ENCODE measurements at places on chromosomes 1 and 21.
A peak's percentile ranks its signal among the peaks of the same experiment; 100 is the strongest.

DNA sequence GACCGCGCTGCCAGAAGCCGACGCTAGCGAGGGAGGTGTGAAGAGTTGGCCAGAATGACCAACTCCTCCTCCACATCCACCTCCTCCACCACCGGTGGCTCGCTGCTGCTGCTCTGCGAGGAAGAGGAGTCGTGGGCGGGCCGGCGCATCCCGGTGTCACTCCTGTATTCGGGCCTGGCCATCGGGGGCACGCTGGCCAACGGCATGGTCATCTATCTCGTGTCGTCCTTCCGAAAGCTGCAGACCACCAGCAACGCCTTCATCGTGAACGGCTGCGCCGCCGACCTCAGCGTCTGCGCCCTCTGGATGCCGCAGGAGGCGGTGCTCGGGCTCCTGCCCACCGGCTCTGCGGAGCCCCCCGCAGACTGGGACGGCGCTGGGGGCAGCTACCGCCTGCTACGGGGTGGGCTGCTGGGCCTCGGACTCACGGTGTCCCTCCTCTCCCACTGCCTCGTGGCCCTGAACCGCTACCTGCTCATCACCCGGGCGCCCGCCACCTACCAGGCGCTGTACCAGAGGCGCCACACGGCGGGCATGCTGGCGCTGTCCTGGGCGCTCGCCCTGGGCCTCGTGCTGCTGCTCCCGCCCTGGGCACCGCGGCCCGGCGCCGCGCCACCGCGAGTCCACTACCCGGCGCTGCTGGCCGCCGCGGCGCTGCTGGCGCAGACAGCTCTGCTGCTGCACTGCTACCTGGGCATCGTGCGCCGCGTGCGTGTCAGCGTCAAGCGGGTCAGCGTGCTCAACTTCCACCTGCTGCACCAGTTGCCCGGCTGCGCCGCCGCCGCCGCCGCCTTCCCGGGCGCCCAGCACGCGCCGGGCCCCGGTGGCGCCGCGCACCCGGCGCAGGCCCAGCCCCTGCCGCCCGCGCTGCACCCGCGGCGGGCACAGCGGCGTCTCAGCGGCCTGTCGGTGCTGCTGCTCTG lies 1.2 kb downstream of the GPR88 start:
- peak; percentile 72 for DNase-seq

DNA sequence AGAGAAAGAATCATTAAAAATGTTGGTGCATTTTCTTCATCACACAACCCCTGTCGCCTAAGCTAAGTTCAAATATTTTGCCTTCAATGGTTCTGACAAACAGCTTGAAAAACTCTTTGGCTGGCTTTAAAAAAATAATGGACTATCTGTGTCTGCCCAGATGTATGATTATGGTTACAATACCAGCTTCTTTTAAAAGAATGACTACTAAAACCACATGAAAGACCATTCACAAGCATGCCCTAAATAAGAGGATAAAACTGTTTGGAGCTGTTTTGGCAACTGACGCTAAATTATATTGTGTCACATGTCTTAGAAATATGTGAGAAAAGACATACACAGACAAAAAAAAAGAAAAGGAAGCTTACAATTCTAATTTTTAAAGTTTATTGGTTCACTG lies 23.7 kb upstream of the PLPPR4 start:
- DNase-seq = no peak

GRCh38 chr1:191575746-191576145 lies 582.5 kb upstream of the RGS18 start:
- DNase-seq = no peak

DNA sequence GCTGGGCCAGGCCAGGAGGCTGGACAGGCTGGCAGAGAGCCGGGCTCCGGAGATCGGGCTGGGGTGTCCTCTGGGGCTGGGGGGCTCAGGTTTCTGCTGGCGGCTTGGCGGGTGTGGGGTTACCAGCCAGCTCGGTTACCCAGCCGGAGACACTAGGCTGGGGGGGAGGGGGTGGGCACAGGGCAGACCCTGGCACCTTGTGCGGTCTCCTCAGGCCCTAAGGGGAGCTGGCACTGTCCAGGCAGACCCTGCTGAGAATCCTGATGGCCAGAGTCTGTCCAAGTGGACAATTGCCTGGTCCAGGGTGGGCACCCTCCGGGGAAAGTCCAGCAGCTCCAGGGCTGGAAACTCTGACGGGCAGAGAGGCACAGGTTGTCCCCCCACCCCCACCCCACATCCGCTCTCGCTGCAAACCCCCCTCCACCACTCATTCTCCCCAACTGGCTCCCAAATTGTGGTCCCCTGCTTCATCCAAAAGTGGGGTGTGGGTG lies 6.7 kb downstream of the ZBTB7B start:
- DNase-seq = peak; percentile 62

DNA sequence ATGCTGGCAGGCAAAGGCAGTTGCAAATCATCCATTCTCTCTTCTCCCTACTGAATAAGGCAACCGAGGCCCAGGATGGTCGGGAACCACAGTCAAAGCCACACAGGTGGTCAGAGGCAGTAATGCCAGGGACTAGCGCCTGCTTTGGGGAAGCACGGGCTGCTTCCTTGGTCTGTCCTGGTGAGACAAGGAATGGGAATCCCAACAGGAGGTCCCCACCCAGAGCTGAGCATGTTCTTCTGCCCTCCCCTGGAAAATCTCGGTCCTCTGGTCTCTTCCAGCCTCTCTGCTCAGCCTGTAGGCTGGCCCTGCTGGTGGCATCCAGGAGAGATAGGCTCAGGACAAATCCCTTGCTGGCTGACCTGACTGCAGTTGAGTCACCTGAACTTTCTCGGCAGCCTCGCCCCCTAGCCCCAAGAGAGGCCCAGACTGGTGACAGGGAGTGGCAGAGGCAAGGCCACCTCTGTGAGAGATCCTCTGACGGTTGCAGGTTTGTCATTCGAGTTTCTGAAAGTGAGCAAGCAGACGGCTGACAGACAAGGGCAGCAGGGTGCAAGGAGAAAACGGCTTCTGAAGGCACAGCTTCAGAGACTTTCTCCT lies 5.8 kb downstream of the OLIG1 start:
- DNase-seq = no peak
